ENCODE measurements at places on chromosomes 1 and 21.

- peak; percentile 57 for DNase-seq
Observed at GRCh38 chr1:89633248-89633799, 404 bp downstream of the LRRC8C start.

GRCh38 chr1:24850328-24850920 lies 79.7 kb downstream of the RUNX3 start:
- peak; percentile 51 for DNase-seq

- peak; percentile 90 for DNase-seq
Observed at GRCh38 chr21:17454315-17455027, 58.4 kb upstream of the CXADR start.

DNA sequence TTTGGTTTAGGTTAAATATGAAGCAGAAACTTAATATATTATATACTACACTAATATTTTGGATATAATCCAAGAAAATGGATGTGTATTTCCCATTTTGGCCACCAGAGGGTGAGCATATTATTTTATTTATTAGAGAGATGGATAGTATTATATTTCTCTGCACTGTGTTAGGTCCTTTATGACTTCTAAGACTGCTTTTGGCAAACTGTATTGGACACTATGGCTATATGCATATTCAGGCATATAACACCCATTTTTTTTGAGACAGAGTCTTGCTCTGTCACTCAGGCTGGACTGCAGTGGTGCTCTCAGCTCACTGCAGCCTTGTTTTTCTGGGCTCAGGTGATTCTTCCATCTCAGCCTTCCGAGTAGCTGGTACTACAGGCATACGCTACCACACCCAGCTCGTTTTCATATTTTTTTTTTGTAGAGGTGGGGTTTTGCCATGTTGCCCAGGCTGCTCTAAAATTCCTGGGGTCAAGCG lies 17.8 kb upstream of the PGM1 start:
- DNase-seq = no peak

DNA sequence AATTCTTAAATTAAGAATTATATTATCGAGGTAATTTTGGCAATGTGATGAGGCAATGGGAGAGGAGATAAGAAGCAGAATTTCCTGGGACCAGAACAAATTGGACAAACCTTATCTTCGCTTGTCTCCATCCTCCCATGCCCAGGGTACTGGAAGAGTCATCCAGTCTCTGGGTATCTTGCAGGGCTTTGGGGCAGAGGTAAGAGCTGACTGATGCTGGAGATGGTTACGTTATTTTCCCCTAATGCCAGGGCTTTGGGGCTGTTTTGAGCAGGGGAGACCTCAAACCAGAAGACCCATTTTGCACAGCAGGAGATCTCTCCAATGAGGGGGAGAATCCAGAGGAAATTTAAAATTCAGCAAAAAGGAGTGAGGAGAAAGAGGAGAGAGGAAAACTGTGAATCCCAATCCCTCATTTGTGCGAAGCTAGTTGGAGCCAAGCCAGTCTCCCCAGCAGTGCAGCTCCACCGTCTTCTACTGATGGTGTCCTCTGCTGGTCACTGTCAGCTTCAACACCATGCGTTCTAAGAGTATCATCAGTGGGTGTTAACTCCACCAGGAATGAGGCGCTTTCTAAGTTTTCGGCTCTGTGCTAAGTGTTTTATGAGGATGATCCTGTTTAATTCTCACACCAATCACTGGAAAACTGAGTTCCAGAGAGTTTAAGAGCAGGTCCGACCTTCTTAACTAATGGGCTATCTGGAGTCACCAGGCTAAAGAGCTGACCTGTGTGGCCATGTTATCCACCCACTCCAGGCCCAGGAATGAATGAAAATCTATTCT lies 86.8 kb upstream of the CD34 start:
- DNase-seq = peak; percentile 71

- no peak for DNase-seq
Observed at GRCh38 chr1:66013371-66013770, 220.7 kb downstream of the PDE4B start.

GRCh38 chr21:35147439-35147838 lies 98.3 kb upstream of the RUNX1 start:
- DNase-seq = no peak

GRCh38 chr1:104699433-104699832 lies 949.7 kb downstream of the AMY1C start:
- DNase-seq = no peak

- no peak for DNase-seq
Observed at GRCh38 chr1:44212355-44213221, 683 bp upstream of the DMAP1 start.

DNA sequence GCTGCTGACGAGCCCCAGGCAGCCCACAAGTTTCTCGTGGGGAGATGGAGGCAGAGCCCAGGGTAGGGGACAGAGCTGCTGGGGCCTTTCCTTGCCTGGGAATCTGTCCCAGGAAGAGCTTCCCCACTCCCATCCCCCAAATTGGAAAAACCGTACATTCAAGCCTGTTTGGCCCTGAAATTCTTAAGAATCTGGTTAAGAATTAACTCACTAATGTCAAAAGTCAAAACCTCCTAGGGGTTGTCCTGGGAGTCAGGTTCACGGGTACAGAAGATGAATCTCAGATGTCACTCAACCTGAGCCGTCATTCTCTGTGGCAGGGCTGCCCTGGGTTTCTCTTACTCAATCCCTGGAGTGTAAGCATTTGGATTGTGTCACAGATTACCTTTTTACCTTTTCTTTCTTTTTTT lies 8.4 kb downstream of the C1orf115 start:
- DNase-seq = no peak

DNA sequence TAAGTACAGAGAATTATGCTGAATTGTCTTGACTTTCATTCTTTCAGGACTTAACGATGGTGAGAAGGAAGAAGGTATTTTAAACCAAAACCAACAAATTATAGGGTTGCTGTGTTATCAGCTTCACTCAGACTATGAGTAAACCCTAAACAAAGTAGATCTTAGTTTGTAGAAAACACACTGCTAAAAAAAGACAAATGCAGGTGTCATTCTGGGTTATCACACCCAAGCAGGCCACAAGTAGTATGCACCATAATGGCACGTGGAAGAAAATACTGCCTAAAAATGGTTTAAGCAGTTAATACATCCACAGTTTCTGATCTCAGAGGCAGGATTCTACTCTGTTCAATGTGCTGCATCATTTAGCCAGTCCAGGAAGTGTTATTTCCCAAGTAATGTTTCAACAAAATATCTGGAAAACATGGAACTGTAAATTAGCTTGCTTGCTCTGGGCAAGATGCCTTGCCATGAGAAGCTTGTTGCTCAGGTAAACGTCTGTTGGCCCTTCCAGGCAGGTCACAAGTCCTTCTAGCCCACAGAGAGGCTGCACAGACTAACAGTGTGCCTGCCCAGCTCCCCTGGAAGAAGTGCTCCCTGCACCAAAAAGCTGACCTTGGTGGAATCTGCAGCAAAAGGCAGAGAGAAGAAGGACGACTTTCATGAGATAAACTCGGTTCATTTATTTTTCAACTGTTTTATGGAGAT lies 4.1 kb downstream of the DIPK1A start:
- no peak for DNase-seq

GRCh38 chr1:234309243-234309597 lies 64.0 kb upstream of the COA6 start:
- no peak for DNase-seq

DNA sequence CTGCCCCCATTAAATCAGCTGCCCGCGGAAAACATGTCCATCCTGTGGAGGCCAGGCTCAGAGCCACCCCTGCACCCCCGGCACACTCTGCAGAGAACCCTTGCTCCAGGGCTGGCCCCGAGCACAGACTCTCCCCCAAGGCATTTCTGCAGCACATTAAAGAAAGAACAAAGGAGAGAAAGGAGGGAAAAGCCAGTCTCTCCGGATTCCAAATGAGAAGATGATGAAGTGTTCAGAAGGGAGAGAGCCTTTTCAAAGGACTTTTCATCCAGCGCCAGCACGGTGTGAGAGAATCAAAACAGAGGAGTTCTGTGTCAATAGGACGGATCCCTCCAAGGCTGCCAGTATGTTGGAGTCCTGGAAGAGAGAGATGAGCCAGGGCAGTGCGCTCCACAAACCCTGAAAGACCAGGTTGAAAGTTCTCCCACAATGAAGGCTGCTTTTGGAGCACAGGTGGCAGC lies 498.3 kb downstream of the NPHP4 start:
- no peak for DNase-seq

DNA sequence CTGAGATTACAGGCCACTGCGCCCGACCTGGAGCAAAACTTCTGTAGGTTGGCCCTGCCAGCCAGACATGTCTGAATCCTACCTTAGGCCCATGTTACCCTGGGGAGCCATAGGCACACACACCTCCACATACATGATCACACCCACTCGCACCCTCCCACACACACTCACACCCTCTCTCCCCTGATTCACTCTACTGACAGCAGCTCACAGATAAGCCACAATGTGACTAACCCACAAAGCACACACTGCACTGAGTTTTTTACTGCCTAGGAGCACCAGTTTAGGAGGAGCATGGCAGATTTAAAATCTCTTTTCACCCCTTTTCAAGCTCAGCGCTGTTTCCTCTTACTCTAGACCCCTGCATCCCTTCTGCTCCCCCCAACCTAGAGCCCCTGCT lies 41.7 kb downstream of the SLC30A1 start:
- DNase-seq = peak; percentile 45

DNA sequence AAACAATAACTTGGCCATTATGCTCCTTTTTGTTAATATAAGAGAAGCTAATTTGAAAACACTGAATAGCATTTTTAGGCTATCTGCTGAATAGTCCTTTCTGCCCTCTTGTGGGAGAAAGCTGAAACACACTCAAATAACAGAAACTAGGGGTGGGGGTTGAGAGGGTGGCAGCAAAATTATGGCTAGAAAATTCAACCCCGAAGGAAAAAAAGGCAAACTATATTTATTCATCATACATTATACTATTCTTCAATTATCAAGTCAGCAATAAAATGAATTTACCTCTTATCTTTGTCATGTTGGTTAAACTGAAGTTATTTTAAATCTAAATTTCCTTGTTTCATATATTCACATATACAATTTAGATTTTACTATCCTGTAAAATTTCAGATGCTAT lies 255.9 kb downstream of the FAF1 start:
- peak; percentile 34 for DNase-seq

DNA sequence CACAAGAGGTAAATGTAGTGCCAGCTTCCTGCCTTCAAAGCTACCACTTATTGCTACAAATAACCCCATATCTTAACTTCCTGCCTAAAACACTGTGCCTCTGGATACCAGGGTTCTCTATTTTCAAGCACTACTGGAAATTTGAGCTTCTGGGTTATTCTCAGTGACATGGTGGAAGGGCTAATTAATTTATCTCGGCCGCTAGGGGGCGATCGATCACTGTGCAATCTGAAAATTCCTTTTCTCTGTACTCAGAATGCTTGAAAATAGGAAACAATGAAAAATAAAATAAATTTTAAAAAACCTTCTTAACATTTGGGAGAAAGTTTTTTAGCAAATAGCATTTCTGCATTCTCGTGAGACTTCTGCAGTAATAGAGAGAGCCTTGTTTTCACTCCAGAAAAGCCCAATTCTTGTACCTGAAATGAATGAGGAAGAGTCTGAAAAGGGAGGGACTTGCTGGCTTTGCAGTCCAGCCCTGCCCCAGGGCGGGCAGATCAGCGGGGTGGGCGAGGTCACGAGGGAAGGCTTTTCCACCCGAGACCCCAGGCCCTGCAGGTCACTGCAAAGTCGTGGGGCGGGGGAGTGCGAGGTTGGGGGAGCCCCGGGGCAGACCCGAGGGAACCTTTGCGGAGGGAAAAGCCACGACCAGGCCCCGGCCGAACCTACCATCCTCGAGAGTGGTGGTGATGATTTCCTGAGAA lies 276.7 kb downstream of the PCP4 start:
- DNase-seq = peak; percentile 38

GRCh38 chr21:43762303-43763128 lies 13.6 kb downstream of the CSTB start:
- no peak for DNase-seq

- DNase-seq = no peak
Observed at GRCh38 chr1:102472520-102472919, 475.8 kb upstream of the OLFM3 start.

DNA sequence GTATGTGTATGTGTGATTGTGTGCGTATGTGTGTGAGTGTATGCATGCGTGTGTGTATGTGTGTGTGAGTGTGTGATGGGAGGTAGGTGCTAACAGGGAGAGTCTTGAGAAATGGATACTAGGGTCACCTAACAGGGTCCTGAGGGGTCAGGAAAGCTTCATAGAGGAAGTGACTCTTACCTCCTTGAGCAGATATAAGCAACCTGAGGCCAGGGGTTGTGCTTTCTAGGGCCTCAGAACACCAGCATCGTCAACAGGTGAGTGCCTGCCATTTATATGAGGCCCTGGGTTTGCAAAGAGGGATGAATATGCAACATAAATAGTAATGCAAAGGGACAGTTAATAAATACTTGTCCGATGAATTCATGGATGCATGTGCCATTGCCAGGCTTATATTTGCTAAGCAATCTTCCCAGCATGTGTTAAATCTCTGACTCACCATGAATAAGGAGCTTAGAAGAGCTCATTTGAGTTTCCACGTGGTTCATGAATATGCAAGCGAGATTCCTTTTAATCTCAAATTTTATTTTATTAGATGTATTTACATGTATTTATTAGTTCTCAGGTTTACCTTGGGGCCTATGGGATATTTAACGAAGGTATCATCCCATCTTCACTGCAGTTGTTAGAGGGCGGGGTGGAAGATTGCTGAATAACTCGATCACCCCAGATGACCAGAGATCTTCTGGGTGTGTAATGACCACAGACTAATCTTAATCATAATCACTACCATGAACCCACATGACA lies 438.3 kb downstream of the CAMTA1 start:
- peak; percentile 91 for DNase-seq

GRCh38 chr1:42820813-42821212 lies 3.6 kb upstream of the SVBP start:
- no peak for DNase-seq

- peak; percentile 35 for DNase-seq
Observed at GRCh38 chr1:201838381-201838780, 9.4 kb downstream of the IPO9 start.

GRCh38 chr1:148263906-148264255 lies 111.8 kb upstream of the NBPF11 start:
- DNase-seq = no peak

DNA sequence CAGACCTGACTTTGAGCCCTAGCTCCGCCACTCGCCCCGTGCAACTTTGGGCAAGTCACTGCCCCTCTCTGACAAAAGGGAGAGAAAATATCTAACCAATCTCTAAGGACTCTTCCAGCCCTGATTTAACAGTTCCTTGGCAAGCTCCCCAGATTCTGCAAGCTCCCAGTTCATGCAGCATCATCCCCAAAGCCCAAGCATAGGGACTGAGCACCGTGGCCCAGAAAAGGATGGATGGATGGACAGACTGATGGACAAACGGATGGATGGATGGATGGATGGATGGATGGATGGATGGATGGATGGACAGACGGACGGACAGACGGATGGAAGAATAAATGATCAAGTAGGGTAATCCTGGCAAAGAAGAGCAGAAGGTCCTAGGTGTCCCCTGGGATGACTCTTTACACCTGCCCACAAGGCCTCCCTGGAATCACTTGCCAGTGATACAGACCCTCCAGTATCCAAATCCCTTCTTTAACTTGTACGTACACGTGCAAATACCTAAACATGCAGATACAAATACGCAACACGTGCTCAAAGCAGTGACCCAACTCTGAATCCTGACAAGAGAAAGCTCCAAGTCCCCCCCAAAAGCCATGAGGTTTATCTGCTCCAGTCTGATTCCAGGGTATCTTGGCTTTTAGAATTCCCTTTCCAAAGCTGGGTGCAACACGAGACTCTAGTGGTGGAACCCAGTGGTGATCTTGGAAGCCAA lies 16.0 kb downstream of the IFFO2 start:
- peak; percentile 33 for DNase-seq

Measured in iris pigment epithelial cell (primary cell).